ENCODE measurements at places on chromosomes 5 and 9.

DNA sequence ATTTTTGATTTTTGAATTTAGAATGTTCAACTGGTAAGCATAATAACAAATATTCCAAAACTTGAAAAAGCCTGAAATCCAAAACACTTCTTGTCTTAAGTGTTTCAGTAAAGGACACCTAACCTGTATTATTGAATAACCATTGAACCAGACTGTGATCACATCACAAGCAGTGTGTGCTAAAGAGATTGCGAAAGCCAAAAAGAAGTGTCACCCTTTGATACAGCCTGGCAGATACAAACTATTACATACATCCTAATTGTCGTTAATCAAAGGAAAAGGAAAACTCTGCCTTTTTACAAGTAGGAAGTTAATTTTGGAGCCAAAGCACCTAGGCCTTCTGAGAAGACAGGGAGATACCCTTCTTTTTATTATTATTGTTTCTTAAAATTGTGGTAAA, 8.4 kb upstream of the FAM120AOS start:
- DNase-seq, result no peak

- no peak for DNase-seq
Measured at GRCh38 chr9:33813712-33814641, 3.0 kb upstream of the UBE2R2 start.

DNA sequence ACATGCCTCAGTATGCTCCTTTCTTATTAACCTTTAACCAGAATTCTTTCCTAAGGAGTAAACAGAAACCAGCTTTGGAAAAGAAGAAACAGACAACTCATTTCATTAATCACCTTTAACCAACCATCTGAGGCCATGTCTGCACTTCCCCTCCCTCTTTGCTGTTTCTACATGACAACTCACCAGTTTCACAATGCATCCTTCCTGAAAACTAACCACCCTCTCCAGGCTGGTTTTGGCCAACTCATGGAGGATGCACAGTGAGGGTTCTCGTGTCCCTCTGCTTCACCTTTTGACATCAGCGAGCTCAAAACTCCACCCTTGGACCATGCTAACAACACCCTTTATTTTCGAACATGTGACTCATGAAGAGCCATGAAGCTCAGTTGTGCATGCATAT, 244.1 kb downstream of the ELAVL2 start:
- DNase-seq, result no peak

DNA sequence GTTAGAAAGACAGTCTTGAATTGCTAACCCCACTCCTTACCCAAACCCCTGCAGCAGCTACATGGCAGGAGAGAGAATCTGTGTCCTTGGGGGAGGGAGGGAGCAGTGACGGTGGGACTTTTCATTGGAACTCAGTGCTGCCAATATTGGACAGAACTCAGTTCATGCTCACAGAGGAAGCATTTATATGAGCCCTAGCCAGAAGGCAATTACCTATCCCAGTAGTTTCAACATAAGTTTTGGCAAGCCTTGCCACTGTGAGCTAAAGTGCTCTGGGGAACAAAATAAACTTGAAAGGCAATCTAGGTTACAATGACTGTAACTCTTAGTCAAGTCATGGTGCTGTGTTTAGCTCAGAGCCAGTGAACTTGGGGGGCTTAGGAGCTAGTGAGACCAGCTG, 1013.4 kb upstream of the COX7C start:
- DNase-seq, result no peak

DNA sequence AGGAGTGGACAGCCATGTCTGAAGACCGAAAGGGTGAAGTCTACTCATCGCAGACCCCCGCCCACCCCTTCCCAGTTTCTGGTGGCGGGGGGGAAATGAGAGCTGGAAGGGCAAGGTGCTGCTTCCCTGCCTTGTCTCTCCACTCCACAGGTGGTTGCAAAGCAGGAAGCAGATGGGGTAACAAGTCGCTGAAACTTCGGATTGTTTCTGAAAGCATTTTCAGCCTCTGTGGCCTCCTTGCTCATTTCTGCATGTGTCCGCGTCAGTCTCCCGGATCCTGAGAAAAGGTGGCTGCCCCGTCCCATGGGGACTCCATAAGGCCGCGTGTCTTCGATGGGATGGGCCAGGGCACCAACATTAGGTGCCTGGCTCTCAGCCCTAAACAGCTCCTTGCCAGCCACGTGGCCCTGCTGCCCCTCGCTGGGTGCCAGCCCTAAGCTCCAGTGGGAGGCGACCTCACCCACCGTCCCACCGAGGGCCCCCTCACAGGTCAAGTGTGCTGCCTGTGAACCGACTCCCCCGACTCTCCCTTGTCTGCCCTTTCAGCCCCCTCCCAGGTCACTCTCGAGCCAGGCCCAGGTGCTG, 971 bp downstream of the PHYKPL start:
- peak; percentile 41 for DNase-seq

DNA sequence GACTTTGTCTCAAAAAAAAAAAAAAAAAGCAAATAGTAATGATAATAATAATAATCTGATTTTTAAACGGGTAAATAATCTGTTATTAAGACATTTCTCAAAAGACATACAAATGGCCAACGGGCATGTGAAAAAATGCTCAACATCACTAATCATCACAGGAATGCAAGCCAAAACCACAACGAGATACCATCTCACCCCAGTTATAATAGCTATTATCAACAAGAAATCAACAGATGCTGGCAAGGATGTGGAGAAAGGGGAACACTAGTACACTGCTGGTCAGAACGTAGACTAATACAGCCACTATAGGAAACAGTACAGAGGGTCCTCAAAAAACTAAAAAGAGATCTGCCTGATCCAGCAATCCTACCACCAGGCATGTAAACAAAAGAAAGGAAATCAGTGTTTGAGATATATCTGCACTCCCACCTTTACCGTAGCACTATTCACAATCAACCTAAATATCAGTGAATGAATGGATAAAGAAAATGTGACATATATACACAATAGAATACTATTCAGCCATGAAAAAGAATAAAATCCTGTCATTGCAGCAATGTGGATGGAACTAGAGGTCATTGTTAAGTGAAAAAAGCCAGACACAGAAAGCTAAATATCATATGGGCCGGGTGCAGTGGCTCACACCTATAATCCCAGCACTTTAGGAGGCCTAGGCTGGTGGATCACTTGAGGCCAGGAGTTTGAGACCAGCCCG, 24.9 kb downstream of the VAV2 start:
- DNase-seq, result no peak

Measured in stimulated activated CD4-positive, alpha-beta T cell treated with anti-CD3 and anti-CD28 coated beads, Interleukin-15, amount 100 ng/mL, for 24 hours (primary cell).